ENCODE measurements at places on chromosomes 5 and 9. TPM values are rescaled to one million over a fixed set of nuclear protein-coding genes. Genes with fewer than 3 reads are reported as not detected.
A peak's percentile ranks its signal among the peaks of the same experiment; 100 is the strongest.

GRCh38 chr5:111311666-111312065 is 87.5 kb downstream of the CAMK4 start:
- DNase-seq = no peak

- DNase-seq = peak; percentile 70
These were observed 60.1 kb downstream of the GALNT12 start for GRCh38 chr9:98867429-98868168.

DNA sequence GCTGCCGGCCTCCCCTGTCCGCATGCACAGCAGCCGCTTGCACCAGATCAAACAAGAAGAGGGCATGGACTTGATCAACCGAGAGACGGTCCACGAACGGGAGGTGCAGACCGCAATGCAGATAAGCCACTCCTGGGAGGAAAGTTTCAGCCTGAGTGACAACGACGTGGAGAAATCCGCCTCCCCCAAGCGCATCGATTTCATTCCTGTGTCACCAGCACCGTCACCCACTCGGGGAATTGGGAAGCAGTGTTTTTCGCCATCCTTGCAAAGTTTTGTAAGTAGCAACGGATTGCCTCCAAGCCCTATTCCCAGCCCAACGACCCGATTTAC is 75.3 kb downstream of the PIP5K1B start:
- DNase-seq = no peak

GRCh38 chr5:110852053-110852452 is 113.2 kb downstream of the SLC25A46 start:
- DNase-seq = no peak

The IL7R gene
- total RNA-seq = 12.2 TPM

The TAL2 gene
- not detected for total RNA-seq
